ENCODE measurements at places on chromosomes 11 and 22.

DNA sequence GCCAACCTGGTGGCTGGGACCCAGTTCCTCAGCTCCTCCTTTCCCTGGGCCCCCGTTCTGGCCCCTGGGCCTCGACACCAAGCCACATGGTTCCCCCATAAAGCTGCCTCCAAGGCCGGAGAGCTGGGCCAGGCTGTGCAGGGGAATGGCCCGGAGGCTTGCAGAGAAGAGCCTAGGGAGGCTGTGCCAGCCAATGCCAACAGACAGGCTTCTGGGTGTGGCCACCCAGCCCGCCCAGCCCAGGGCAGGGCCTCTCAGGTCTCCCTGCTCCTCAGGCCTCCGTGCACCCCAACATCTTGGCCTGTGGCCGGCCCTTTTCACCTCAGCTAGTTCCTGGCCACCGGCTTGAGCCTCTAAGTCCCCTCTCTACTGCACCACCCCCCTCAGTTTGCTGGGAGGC, 17.4 kb upstream of the FLRT1 start:
- no peak for DNase-seq

- no peak for DNase-seq
Measured at GRCh38 chr22:48554893-48555572, 1272.6 kb downstream of the BRD1 start.

DNA sequence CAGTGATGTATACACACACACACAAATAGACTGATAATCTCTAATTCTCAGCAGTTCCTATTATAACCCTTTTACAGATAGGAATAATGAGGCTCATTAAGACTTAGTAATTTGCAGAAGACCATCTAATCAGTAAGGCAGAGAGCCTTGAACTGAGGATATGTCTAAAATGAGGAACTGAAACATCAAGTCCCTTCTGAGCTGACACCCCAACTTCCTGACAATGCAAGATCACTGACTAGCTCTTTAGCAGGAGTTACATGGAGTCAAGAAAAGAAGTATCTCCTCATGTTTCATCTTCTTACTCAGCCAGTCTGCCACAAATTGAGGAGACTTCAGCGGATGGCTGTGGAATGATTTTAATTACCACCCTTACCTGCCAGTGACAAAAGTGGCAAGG, 193.0 kb downstream of the MSANTD4 start:
- DNase-seq = no peak

DNA sequence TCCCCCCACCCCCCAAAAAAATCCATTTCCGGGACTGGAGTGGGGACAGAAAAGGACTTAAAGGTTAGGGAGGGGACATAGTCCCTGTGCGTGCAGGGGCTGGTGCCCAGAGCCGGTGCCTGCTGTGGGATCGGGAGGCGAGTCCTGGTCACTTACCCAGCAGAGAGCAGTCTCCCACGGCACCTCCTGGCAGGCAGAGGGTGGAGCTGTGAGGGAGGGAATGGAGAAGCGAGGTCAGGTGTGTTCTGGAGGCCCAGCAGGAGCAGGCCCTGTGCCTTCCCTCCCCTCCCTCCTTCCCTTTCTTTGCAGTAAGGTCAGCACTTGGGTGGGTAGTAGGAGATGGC, 28.4 kb downstream of the SHANK3 start:
- no peak for DNase-seq

DNA sequence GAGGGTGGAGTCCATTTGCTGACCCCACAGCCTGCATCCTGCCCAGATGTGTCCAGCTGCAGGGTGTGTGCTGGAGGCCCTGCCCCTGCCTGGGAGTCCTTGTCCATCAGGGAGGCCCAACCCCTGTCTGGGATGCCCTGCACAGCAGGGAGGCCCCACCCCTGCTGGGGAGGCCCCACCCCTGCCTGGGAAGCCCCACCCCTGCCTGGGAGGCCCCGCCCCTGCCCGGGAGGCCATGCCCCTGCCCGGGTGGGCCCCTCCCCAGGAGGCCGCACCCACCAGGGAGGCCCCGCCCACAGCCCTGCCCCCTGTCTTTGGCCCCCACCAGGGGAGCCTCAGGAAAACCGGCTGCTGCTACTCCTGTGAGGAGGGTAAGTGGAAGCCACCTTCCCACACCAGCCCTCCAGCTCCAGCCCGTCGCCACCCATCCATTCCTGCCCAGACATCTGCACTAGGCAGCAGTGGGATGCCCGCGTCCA, 37.2 kb downstream of the MUC5B start:
- DNase-seq = no peak

GRCh38 chr11:14625586-14626205, 17.9 kb upstream of the PDE3B start:
- no peak for DNase-seq

- DNase-seq = no peak
Measured at GRCh38 chr11:97610854-97611253, 1221.0 kb downstream of the JRKL start.

GRCh38 chr11:26651916-26652315, 69.9 kb downstream of the SLC5A12 start:
- no peak for DNase-seq

DNA sequence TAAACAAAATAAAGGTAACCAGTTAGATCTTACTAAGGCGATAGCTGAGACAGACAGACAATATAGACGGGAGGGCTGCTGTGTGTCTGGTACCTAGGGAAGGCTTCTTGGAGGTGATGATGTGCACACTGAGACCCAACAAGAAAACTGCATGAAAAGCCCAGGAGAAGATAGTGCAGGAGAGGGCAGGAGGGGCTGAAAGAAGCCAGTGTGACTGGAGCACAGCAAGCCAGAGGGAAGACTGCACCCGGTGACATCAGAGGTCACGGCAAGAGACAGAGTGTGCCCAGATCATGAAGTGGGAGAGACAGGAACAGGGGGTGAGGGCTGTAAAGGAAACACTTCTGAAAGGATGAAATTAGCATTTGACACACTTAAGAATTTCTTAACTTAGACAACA, 266.3 kb downstream of the BRD1 start:
- no peak for DNase-seq

- DNase-seq = no peak
Measured at GRCh38 chr11:126354631-126355323, 709 bp upstream of the ST3GAL4 start.

GRCh38 chr11:102147015-102147414, 36.8 kb downstream of the YAP1 start:
- no peak for DNase-seq
